Gastroesophageal sphincter (tissue), 4 donors: ENCODE measurements at places on chromosomes 13 and 19. TPM values are rescaled to one million over a fixed set of nuclear protein-coding genes. Genes with fewer than 3 reads are reported as not detected.

Gene ZNF497
- 0.77 TPM for total RNA-seq

Gene ZNF836
- total RNA-seq = 27.9 TPM

Gene ZNF563
- total RNA-seq = 7.6 TPM

Gene C1QTNF9B
- total RNA-seq = 2.6 TPM

Gene ZBTB32
- not detected for total RNA-seq

Gene MBD3L3
- total RNA-seq = not detected

Gene LILRB4
- total RNA-seq = 3.7 TPM

Gene RDH8
- not detected for total RNA-seq

Gene ERICH4
- total RNA-seq = not detected

Gene ZBTB7A
- 122 TPM for total RNA-seq

Gene ZNF560
- total RNA-seq = not detected

Gene CNOT3
- total RNA-seq = 14.7 TPM
